Natural killer cell (primary cell): ENCODE measurements at places on chromosomes 13 and 19.

GRCh38 chr19:13281567-13282291, 131.5 kb downstream of the IER2 start:
- no peak for DNase-seq

DNA sequence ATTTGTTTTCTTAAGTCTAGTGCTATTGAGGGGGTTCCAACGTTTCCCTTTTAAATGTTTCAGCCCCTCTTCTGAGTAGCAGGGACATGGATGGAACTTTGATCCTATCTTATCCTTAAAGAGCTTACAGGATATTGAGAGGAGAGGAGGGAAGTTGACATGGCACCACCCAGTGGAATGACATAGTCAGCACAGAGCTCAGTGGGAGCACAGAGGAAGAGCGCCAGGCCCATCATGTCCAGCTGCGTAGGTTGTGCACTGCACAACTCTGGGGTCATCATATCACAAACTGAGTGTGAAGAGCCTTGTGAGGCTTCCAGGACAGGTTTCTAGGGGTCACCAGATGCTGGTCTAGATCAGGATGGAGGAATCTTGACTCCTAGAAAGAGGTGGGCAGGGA, 4.6 kb upstream of the CDC42EP5 start:
- DNase-seq: no peak

- DNase-seq: peak; percentile 64
Measured at GRCh38 chr13:21675095-21675991, 4.5 kb downstream of the FGF9 start.

DNA sequence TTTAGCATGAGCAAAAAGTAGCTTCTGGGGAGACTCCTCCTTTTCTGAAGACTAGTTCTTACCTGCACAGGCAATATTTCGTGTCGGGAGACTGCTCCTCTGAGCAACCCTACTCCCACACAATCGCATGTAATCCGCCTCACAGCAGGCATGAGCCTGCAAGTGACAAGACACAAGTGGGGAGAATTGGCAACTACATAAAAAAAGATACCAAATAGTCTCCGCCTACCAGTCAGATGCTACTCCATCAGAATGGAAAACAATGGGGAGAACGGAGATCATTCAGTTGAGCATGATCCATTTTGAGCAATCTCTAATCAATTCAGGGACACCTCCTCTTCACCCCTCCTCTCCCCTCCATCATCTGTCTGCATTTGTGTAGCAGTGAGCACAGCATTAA, 321.0 kb downstream of the COG6 start:
- DNase-seq: no peak

DNA sequence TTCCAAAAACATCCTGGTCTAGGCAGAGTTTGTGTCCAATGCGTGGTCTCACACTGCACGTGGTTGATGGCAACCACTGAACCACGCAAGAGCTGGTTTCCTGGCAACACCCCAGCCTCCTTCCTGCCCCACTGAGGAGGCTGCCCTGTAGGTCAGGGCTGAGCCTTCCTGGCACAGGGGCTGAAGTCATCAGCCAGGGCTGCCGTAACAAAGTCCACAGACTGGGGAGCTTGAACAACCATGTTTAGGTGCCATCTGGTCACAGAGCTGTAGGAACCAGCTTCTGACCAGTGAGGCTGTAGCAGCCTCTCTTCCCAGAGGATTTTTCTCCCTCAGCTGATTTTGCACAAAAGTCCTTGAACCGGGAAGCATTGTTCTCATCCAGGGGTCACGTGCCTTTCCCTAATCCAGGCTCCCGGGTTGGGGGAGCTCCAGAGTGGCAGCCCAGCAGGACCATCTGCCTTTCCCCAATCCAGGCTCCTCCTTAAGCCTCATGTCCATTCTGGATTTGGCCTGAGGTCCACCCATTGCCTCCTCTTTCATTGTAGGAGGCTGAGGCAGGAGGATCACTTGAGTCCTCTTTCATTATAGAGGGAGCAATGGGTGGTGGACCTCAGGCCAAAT, 53.9 kb downstream of the CHST8 start:
- no peak for DNase-seq

DNA sequence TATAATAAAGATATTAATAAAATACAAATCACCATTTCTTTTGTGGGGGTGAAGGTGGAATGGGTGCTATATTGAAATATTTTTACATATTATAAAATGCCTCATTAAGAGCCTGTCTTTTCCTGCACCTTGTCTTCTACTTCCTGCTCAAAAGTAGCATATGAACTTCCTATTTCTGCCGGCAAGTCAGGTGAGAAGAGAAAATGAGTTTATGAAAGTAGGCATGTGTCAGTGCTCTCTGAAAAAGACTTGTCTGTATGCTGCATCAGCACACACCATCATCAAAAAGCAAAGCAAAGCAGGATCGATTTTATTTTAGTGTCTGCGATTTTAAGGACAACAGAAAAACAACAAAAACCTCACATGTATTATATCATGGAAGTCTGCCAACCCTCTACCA, 114.2 kb downstream of the RAP2A start:
- no peak for DNase-seq

DNA sequence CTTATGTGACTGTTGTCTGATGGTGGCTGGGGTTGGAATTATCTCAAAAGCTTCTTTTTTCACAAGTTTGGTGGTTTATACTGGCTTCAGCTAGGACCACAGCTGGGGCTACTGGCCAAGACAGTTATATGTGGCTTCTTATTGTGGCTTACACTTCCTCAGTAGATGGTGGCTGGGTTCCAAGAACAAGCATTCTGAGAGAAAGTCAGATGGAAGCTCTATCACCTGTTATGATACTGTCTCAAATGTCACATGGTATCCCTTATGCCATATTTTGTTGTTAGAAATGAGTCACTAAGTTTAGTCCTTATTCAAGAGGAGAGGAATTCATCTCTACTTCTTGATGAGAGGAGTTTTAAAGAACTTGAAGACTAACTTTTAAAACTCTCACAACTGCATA, 41.6 kb downstream of the NDFIP2 start:
- no peak for DNase-seq

DNA sequence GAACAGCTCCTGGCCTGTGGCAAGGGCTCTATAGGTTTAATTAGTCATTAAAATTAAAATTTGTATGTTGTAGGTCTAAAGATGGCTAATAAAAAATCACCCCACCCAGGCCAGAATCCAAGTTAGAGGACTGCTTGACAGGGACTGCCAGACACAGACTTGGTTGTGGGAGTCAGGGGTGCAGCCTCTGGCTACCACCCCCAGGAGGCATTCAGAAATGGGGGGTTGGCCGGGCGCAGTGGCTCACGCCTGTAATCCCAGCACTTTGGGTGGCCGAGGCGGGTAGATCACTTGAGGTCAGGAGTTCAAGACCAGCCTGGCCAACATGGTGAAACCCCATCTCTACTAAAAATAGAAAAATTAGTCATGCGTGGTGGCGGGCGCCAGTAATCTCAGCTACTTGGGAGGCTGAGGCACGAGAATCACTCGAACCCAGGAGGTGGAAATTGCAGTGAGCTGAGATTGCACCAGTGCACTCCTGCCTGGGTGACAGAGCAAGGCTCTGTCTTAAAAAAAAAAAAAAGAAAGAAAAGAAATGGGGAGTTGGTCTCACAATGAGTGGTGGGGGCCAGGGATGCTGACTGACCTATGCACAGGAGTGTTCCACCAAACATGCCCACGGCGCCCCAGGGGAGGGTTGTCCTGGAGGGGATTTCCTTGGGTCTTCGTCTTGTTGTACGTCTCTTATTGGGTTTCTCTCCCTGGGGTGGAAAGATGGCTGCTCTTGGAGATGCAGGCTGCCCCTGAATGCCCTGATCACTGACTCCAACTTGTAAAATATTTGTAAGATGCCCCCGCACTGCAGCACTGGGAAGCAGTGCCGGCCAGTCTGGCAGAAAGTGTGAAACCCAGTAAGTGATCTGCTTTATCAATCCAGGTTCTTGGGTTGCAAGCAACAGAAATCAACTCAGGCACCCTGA, 68.8 kb downstream of the SIPA1L3 start:
- DNase-seq: no peak

- DNase-seq: no peak
Measured at GRCh38 chr19:32662186-32662585, 12.8 kb downstream of the ANKRD27 start.

- DNase-seq: no peak
Measured at GRCh38 chr19:3367628-3368440, 1.5 kb downstream of the NFIC start.

DNA sequence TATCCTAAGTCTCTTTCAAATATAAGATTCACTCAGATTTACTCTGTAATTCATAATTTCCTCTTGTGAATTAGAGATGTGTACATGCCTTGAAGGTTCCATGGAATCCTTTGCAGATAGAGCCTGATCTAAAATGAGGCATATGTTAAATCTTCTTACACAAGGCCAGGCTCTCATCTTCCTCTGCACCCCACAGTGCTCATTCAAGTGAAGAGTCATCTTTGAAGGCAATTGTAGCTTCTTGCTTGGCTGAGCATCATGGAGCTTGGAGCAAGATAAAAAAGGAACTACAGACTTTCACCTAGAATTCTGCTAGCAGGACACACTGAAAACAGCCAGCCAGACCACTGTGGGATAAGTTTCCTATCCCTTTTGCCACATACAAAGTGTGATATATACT, 566.4 kb downstream of the PCDH9 start:
- DNase-seq: no peak

DNA sequence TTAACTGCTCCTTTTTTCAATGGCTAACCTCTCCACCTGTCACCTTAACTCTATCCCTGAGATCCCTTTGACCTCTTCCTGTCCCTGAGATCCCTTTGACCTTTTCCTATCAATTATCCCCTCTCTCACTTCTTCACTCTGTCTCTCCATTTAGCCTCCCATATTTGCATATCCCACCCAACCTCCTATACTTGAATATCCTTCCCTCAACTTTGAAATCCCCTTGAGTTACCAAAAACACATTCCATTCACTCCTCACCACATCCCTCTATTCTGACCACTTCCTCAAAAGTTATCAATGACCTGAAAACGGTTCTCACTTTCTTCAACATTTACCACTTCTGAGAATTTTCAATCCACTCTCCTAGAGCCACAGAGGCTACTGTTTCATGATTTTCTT, 3.0 kb downstream of the MYCBP2 start:
- DNase-seq: peak; percentile 20

DNA sequence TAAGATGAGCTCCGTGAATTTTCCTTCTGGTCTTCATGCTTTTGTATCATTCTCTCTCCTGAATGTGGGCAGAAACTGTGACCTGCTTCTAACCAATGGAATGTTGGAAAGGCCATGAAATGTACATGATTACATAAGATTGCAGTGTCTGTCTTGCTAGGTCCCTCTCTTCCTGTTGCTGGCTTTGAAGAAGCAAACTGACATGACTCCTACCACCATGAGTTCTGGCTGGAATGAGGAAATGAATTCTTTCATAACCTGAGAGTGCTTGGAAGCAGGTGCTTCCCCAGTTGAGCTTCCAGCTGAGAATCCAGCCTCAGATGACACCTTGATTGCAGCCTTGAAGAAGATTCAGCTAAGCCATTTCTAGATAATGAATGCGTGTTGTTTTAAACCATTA, 275.0 kb upstream of the MIR17HG start:
- DNase-seq: no peak

GRCh38 chr13:75319254-75319653, 162.7 kb downstream of the TBC1D4 start:
- no peak for DNase-seq

DNA sequence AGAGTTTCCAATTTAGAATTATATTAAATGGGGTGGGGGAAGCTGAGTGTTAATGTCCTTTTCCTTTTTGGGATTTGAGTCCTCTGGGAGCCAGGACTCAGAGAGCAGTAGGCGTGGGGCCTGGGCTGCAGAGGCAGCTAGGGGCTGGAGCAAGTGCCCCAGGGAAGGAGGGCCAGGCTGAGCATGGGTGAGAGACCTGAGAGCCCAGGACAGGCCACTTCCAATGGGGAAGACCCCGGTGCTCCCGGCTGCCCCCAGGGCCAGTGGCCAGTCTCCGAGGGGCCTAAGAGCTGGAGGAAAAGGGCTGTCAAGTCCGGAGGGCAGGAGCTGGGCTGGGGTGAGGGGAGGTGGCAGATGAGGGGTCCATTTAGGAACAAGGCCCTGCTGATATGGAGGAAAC, 371.5 kb downstream of the ZNF536 start:
- DNase-seq: no peak

DNA sequence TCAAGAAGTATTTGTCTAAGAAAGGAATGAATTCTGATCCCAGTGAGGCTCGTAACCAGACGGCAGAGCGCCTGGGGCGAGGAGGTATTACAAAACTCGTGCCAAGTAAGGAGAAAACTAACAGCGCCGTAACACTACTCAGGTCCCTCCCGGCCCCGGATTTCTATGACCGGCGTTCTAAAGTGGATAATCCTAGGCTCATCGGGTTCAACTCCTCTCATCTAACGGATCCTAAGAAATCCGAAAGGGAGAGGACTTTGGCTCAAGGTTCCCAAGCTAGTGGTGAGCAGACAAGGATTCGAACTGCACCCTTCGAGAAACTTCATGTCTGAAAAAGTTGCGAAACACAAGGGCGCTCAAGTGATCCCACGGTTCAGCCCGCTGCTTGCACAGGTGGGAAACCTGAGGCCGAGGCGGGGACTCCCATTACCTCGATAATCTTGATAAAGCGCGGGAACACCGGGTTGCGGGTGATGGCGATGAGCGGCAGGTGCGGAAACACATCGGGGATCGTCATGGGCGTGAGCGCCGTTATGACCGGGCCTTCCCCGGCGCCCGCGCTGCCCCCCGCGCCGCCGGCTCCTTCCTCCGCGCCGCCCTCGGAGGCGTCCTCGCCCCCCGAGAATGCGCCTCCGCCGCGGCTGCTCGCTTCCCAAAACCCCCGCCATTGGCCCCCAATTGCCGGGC, 529 bp downstream of the LONP1 start:
- no peak for DNase-seq

DNA sequence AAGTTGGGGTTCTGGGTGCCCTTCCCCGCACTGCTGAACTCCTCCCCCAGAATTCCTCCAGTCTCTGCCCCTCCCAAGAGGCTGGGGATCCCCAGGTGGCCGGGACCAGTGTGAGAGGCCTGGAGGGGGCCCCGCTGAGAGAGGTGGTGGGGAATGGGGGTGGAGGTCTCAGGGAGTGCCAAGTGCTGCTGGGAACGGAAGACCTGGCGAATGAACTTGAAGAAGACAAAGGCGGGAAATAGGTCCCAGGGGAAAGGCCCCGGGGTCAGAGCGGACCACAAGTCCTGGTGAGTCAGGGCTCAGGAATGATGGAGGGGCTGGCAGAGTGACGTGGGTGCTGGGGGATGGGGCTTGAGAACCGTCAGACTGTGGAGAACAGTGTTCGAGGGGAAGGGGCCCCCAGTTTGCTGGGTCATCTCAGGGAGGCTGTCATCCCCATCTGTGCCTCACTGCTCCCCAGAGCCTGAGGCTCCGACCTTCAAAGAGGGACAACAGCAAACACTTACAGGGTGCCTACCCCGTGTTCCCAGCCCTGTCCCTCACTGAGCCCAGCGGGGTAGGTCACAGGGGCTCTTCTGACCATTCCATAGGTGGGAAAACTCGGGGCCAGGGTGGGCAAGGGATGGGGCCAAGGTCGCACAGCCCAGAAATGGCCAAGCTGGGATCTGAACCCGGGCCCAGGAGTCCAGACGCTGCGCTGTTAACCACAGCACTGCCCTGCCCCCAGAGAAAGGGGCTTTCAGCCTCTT, 16.0 kb upstream of the SEMA6B start:
- DNase-seq: no peak

- DNase-seq: no peak
Measured at GRCh38 chr19:7226739-7227138, 67.5 kb downstream of the INSR start.
